ENCODE measurements at places on chromosomes 12 and 14. TPM values are rescaled to one million over a fixed set of nuclear protein-coding genes. Genes with fewer than 3 reads are reported as not detected.

DNA sequence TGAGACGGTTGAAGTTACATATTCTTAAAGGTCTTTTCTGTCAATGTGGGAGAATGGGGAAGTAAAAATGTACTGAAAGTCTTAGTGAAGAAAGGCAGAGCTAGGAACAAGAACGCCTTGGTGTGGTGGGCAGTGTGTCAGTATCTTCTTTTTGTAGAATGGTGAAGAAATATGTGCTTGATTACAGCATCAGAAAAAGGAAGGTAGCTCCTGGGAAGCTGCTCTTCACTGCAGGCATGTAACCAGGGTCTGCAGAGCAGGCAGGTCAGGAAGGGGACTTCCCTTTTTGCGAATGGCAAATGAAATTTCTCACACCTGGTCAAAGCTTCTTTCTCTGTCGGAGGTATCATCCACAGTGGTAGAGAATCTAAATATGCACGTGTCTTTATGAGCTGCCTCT, 226.2 kb downstream of the ADAMTS20 start:
- no peaks in the 10 kb centered on the region for H3K27me3 ChIP-seq
- H3K4me1 ChIP-seq = no peaks in the 10 kb centered on the region
- no peak overlapping the region for H3K4me3 ChIP-seq
- no peak for DNase-seq

- H3K4me3 ChIP-seq = no peak overlapping the region
- H3K36me3 ChIP-seq = no peaks in the 10 kb centered on the region
- no peak for DNase-seq
- H3K4me1 ChIP-seq = peaks cover 5% of the 10 kb centered on the region
These were observed 2.5 kb upstream of the PLEKHD1 start for GRCh38 chr14:69481815-69482568.

The COX14 gene
- 95.4 TPM for total RNA-seq

The TMEM117 gene
- 6.1 TPM for total RNA-seq

The CLEC2A gene
- not detected for total RNA-seq

- no peaks in the 10 kb centered on the region for H3K27me3 ChIP-seq
- peaks cover under 1% of the 10 kb centered on the region for H3K36me3 ChIP-seq
- H3K27ac ChIP-seq = peak overlapping the region; percentile 97
- no peaks in the 10 kb centered on the region for H3K4me1 ChIP-seq
These were observed 2.9 kb downstream of the MMP14 start for GRCh38 chr14:22839159-22839779.

- no peaks in the 10 kb centered on the region for H3K27me3 ChIP-seq
- H3K4me1 ChIP-seq = no peaks in the 10 kb centered on the region
- no peak overlapping the region for H3K4me3 ChIP-seq
- H3K27ac ChIP-seq = no peak overlapping the region
These were observed 122.5 kb upstream of the COCH start for GRCh38 chr14:30751646-30752416.

GRCh38 chr12:23221066-23221465, 596.1 kb downstream of the ETNK1 start:
- no peaks in the 10 kb centered on the region for H3K36me3 ChIP-seq
- H3K4me3 ChIP-seq = no peak overlapping the region
- no peaks in the 10 kb centered on the region for H3K27me3 ChIP-seq
- H3K4me1 ChIP-seq = no peaks in the 10 kb centered on the region
- H3K27ac ChIP-seq = no peak overlapping the region

GRCh38 chr12:6161124-6161882, 36.8 kb upstream of the VWF start:
- H3K4me1 ChIP-seq = no peaks in the 10 kb centered on the region
- no peak for DNase-seq
- no peaks in the 10 kb centered on the region for H3K36me3 ChIP-seq
- H3K4me3 ChIP-seq = no peak overlapping the region

Measured in breast epithelium (tissue), 4 donors.